ENCODE measurements at places on chromosomes 7 and 10. TPM values are rescaled to one million over a fixed set of nuclear protein-coding genes. Genes with fewer than 3 reads are reported as not detected.

The MRC1 gene
- polyA plus RNA-seq = not detected

The TAS2R41 gene
- polyA plus RNA-seq = not detected

The PCDH15 gene
- not detected for polyA plus RNA-seq

The KIF5B gene
- polyA plus RNA-seq = 28.8 TPM

The DBNL gene
- 88.1 TPM for polyA plus RNA-seq

The MNX1 gene
- polyA plus RNA-seq = not detected

GRCh38 chr7:116377721-116378120 is 121.8 kb upstream of the CAV2 start:
- DNase-seq = no peak

DNA sequence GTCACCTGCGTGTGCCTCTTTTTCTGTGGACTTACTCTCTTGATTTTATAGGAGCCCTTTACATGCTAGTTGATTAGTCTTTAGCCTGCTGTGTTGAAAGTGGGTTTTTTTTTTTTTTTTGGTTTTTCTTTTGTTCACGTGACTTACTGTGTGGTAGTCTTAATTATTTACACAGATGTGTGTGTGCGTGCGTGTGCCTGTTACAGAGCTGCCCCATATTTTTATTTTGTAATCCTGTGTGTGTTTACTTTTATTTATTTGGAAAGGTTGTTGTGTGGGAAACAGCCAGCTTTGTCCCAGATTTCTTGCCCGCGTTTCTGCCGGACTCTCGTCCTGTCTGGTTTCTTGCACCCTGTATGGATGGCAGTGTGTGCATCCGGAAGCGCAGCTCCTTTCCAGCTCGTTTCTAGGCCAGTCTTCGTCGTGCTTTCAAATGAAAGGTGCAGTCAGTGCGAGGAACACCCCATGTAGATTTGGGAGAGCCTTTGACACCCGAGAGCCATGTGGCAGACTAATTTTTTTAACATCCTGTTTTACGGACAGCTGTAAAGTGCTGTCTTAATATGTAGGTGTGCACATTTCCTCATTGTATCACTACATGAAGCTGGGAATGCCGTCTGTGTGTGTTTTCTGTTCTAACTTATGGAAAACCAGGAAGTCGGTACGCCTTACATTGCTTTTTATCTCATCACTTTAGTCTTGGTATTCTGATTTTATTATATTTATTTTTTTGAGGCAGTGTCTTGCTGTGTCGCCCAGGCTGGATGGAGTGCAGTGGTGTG is 55.6 kb downstream of the DNAJB6 start:
- DNase-seq = no peak

GRCh38 chr7:103114576-103115008 is 34.3 kb downstream of the NAPEPLD start:
- DNase-seq = no peak

DNA sequence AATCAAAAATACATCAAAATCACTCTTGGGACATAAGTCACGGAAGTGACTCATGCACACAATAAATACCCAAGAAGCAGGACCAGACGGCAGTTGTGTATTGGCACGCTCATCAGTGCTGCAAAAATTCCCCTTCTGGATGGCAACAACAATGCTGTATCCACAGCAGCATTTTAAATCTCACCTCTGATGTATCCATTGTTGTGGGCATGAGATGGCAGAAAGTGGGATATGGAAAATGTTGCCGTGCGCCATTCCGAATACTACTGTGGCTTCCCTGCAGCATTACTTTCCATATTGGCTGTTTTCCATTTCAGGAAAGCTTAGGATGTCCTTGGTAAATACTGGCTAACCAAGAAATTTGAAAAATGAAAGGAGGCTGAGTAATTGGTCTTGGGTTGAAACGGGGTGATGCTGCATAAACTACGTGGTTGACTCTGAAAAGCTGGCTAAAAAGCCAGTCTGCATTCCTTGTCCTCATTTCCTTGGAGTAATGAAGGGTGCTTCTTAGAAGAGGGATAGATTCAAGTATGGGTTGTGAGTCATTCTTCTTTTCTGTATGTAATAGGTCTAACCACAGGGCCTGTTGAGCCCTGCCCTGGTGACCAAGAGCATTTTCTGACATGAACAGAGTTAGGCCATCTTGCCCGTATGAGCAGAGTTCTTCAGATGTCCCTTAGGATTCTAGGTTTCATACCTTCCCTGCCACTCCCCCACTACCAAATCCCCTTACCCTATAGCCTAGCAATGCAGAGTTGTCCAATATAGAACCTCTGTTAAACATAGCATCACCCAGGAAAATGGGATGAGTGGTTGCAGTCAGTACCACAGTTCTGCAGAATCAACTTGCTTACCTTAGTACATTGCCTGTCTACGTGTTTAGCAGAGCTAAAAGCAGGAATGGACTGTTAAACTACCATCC is 36.3 kb upstream of the TOMM7 start:
- peak; percentile 98 for DNase-seq

DNA sequence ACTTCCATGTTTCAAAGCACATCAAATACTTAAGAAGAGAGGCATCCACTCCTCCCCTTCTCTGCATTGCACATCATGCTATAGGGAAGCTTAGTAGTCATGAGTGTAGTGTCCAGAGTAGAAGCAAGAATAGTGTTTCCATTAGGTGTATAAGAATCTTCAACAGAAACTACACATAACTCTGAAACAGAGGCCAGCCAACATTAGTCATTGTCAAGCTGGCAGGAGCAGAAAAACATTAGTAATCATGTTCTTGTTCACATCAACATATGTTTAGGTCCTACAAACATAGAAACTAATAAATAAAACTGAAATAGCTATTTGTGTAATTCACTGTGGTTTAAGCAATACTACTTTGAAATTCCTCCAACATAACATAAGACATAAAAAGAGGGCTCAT is 370.2 kb downstream of the PPP1R3A start:
- no peak for DNase-seq

DNA sequence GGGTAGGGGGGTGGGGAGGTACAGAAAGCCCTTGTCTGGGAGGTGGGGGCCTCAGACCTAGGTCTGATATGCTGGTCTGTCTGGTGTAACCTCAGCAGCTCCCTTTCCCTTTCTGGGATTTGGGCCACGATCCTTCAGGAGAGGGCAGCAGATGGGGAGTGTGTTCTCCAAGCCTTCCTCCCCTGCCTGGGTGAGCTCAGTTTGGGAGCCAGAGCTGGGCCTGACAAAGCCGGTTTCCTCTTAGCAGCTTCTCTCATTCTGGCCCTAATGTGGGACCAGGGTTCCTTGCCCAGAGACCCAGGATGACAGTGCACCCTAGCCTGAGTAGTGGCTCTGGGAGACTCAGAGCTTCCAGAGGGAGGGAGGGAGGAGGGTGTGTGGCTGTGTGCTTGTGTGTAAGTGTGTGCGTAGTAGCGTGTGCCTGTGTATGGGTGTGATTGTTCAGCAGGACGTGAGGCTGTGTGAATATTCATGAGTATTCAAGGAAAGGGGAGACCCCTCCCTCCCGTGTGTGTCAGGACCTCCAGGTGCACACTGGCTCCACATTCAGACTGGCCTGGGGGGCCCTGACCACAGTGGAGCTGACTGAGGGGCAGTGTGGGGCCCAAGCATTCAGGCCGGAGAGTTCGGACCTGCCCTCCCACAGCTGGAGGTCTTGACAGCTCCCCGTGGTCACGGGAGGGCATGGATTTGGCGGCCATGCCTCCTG is 96.5 kb downstream of the ZMIZ1 start:
- no peak for DNase-seq

GRCh38 chr7:47763063-47763974 is 181.4 kb upstream of the TNS3 start:
- peak; percentile 97 for DNase-seq

DNA sequence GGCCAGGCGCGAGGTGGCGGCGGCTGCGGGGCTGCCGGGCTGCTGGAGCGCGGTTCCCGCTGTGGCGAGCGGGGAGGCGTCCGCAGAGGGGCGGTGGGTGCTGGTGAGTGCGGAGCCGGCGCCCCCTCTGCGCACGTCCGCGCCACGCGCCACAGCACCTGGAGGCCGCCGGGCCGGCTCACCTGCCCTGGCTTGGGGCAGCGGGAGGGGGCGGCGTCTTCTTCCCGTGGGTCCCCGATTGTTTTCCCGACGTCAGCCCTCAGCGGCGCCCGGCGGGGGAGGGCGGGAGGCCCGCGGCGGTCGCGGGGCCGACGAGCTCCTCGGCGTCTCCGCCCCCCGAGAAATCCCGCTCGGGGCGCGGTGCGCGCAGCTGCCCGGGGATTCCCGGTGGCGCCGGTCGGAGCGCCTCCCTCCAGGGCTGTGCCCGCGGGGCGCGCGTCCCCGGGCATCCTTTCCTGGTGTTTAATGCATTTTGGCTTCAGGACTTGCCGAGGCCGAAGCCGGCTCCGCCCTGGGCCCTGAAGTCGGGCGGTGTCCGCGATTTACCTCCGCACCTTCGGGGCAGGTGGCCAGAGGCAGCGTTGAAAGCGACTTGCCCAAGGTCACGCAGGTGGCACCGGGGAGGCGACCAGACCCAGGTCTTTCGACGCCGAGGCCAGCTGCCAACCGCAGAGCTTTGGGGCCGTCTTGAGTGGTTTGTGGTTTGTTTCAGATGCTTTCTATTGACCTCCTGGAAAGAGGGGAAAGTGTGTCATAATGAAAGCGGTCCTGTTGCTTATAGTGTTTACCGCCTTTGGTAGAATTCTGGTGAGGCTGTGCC is 561 bp downstream of the PLEKHA1 start:
- no peak for DNase-seq

DNA sequence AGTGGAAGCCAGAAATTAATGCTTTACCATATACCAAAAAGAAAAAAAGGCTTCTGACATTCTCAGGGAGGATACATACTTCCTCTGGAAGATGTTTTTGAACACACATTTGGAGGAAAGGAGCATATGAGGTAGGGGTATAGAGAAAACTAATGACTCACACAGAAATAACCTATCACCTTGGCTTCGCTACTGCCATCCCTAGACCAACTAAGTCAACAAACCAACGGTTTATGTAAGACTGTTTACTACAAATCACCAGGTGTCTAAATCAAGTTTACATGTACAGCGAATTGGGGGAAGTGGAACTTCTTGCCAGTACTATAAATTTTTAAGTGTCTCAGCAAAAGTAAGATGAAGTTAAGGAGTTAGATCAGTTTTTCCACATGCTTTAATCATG is 96.9 kb downstream of the NT5C2 start:
- no peak for DNase-seq

DNA sequence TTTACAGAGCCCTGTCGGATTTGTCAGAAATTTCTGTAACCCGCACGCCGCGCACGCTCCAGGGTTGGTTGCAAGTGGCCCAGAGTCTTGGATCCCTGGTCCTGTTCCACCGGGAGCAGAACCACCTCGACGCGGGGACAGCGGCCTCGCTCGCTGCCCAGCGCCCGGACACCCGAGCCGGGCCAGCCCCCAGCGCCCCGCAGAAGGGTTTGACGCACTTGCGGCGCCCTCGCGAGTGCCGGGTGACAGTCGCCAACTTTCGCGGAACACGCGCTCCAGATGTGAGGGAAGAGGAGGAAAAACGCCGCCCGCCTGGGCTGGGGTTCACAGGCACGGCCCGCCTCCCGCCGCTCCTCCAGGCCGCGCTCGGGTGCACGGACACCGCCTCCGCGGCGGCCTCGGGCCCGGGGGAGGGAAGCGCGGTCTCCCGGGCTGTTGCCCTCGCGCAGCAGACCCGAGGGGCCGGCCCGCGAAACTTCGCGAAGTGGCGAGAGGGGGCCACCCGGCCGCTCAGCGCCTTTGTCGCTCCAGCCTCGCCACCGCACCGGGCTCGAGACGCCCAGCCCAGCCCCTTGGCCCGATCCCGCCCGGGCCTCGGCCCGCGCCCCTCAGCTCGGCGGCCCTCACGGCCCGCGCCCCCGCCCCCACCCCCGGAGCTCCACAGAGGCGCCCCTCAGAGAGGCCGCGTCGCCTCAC is 514 bp downstream of the RNF216 start:
- no peak for DNase-seq

DNA sequence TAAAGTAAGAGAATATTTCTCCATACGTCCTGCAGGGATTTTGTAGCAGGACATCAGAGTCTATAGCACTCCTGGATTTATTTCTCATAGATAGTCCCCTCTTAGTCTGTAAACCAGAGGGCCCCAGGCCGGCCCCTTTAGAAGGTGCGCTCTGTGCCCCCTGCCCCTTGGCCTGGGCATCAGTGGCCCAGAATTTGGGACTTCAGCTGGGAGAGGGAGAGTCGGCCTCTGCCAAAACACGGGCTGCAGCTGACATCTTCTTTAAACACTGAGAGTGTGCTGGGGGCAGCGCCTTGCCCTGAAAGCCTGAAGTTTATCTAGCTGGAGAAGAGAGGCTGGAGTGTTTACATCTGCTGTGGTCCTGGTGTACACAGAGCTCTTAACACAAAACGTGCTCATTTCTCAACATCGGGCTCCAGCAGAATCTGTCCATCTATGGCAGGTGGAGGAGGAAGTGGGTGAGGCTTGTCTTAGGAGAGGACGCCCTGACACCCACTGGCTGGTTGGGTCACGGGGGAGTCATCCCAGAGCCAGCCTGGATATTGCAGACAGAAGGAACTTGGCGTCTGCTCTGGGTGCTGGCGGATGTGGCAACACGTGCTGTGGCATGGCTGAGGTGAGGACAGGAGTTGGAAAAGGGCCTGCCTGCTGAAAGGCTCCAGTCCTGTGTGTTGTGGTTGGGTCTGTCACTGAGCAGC is 5.0 kb upstream of the TACR2 start:
- DNase-seq = no peak

- DNase-seq = peak; percentile 74
These were observed 24.3 kb upstream of the ITGB1 start for GRCh38 chr10:32982293-32982709.

- DNase-seq = no peak
These were observed 21.8 kb downstream of the AUTS2 start for GRCh38 chr7:69620063-69620462.

DNA sequence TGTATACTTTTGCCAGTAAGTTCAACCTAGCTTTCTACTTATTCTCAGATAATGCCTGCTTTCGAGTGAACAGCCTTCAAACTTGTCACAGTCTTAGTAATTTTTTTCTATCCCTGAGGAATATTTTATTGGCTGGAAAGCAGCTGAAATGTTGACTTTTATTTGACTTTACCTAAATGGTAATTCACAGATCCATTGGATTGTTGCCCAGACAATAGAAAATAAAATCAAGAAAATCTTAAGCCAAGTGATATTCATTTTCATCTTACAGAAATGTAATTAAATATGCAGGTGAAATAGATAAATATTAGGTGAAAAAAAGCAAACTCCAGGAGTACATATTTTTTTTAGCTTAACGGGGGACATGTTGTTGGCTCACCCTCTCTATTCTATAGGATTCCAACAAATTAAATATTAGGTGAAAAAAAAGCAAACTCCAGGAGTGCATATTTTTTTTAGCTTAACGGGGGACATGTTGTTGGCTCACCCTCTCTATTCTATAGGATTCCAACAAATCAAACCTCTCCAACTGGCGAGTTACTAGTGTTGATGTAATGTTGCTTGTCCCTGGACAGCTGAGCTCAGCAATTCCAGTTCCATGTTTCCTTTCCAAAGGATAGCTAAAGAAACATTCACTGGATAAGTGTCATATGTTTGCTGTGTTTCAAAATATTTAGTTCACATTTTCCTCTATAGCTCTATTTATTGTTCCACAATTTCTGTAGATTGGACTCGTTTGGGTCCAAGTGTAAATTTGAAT is 4.2 kb downstream of the TMEM26 start:
- no peak for DNase-seq

DNA sequence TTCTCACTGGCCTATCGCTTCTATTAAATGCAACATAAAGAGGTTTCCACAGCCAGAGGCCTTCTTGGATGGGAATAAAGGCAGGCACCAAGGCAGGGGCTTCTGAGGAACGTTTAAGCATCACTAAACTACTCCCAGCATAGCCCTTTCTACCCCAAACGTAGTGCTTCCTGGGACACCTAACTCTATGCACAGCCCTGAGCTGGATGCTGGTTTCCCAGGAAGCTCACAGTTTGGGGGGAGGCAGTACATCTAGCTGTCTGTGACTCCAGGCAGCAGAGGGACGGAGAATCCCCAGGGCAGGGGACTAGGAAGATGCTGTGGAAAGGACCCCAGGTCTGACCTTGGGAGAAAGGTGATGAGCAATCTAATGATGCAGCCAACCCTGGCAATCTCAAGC is 192.8 kb upstream of the ZMIZ1 start:
- no peak for DNase-seq

All from BJ (cell line).